ENCODE measurements at places on chromosomes 12 and 14.

DNA sequence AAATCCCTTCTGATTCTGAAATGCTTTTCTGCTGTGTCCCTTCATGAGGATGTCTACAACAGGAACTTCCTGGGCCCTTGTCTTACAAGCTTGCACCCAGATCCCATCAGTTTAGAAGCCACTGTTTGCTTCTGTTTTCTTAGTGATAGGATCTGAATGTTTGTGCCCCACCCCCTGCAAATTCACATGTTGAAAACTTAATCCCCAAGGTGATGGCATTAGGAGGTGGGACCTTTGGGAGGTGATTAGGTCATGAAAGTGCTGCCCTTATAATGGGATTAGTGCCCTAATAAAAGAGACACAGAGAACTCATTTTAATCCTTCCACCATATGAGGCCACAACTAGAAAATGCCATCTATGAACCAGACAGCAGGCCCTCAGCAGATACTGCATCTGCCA is 36.0 kb upstream of the GNPNAT1 start:
- no peak for DNase-seq

DNA sequence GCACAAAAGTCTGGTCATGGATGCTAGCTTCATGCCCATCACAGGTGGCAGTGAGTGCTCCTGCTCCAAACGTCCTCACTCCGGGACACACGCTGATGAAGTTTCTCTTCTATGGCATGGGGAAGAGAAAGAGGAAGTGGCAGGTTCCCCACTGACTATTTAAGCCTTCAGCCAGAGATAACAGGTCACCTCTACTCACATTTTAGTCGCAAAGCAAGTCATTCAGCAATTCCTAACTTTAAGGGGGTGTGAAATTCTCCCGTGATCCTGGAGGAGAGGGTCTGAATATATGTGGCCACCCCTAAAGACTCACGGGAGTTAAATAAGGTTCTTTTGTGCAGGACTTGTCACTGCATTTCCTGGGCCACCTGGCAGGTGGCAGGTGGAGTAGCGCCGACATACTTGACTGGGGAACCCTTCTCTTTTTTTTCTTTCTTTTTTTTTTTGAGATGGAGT is 18.8 kb upstream of the RCOR1 start:
- no peak for DNase-seq

DNA sequence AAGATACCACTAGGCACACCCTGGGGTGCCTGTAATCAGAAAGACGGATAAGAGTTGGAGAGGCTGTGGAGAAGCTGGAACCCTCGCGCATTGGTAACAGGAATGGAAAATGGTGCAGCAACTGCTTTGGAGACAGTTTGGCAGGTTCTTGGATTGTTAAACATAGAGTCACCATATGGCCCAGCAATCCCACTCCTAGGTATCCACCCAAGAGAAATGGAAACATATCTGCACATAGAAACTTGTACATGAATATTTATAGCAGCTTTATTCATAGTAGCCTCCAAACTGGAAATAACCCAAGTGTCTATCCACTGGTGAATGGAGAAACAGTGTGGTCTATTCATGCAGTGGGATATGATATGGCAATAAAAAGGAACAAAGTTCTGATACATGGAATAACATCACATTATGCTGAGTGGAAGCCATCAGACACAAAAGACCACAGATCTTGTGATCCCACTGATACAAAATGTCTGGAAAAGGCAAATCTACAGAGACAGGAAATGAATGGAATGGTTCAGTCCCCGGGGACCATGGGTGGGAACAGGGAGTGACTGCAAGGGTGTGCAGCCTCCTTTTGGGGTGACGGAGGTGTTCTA is 45.4 kb downstream of the JAG2 start:
- DNase-seq, result no peak

DNA sequence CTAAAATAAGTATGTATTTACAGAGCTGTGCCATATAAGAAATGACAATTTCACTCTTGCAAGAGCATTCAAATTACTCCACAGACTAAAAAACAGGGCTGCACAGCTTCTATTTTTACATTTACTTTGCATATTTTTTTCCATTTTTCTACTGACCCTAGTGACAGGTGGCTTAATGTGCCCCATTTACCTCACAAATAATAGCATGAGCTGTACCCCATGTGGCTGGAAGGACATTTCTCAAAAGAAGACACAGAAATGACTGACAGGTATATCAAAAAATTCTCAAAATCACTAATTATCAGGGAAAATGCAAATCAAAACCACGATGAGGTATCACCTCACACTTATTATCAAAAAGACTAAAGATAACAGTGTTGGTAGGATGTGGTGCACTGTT is 1128.6 kb downstream of the SLC16A7 start:
- no peak for DNase-seq

- DNase-seq, result no peak
Observed at GRCh38 chr12:115882936-115883335, 394.6 kb downstream of the MED13L start.

GRCh38 chr12:74689071-74689655 is 151.5 kb downstream of the ATXN7L3B start:
- DNase-seq, result no peak

GRCh38 chr12:46572644-46573346 is 200.2 kb upstream of the SLC38A2 start:
- DNase-seq, result no peak

DNA sequence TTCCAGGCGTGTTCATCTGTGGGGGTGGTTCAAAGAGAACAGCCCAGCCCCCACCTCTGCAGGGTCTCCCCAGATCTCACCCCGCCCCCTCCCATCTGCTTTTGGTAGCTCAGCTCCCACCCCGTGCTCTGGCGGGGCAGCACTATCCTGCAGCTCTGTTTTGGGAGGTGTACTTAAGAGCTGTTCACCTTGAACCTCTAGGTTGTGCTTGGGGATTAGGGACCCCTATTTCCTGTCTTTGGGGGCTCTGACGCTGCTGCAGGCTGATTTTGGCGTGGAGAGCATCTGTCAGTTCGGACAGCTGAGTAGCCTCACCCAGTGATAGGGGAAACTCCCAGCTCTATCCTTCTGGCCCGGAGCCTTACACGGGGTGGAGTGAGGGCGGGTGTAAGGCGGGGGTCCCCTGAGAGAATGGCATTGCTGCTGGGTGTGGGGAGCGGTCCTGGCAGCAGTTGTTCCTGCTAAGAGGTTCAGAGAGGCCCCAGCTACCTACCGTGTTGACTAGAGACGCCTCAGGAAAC is 765 bp downstream of the TMEM120B start:
- DNase-seq, result no peak

- DNase-seq, result no peak
Observed at GRCh38 chr12:87866578-87867292, 162.5 kb downstream of the C12orf50 start.

DNA sequence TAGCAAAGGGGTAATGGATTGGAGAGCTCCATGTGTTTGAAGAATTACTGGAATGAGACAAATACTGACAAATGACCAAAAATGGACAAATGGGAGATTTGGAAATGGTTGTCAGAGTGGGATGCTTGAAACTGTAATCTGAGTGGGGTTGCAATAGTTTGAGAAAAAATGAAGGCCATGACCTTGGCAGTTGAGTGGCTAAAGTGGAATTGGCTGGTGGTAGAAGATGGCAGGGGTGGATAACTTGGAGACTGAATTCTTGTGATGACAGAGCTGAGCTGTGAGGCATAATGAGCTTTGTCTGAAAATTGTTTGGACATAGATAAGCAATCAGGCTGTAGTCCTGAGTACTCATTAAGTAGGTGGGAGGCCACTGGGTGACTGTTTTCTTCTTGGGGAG is 222.5 kb upstream of the PRICKLE1 start:
- no peak for DNase-seq
